ENCODE measurements at places on chromosomes 7 and 10.

DNA sequence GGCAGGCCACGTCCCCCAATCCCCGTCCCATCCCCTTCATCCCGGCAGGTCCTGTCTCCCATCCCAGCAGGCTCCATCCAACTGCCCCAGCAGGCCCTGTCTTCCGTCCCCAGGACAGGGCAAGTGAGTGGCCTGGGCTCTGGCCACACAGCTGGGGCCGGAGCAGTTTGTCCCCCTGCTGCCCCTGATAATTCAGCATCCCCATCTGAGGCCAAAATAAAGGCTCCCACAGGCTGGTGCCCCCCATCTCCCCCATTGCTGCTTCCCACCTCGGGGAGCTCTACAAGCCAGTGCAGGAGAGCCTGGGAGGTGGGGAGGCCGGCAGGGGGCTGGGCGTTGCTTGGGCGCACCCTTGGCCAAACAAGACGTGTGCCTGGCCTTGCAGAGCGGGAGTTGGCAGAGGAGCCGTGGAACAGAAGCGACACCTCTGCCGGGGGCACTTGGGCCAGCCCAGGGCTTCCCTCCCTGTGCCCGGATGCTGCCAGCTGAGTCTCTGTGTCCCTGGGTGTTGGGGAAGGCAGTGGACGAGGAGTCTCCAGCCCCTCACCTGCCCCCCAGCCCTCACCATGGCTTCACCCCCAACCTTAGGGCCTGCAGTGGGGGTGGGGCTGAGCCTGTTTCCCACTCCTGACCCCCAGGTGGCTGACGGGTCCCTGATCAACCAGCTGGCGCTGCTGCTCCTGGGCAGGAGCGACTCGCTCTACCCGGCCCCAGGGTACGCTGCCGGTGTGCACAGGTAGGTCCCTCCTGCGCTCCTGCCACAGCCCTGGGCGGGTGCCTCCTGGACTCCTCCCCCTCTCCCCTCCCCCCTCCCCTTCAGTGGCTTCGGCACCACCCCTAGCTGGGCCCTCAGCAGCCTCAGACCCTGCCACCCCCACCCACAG lies 14.0 kb downstream of the AP5Z1 start:
- no peak for DNase-seq

DNA sequence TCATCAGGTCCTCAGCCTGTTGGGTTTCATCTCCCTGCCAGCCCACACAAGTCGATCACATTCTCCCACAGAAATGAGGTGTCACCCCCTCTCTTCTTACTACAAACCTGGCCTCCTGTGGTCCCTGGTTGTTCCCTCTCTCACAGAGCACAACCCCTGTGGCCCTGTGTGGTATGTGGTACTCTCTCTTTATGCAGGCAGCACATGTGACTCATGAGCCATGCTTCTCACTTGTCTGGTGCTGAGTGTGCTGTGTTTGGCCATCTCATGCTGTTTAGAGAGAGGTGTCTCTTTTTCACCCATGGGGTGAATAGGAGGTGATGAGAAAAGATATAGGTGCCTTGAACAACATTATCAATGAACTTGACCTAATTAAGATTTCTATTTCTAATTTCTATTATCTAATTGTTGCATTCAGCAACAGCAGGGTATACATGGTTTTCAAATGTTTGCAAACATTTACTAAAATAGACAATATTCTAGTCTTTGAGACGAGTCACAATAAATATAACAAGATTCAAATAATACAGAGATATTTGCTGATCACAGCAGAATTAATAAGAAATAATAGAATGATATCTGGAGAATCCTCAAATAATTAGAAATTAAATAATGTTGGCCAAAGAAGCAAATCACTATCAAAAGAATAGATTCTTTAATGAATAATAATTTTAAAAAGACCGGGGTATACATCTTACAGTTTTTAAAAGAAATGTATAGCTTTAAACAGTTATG lies 633.8 kb upstream of the IGFBP3 start:
- DNase-seq = no peak

DNA sequence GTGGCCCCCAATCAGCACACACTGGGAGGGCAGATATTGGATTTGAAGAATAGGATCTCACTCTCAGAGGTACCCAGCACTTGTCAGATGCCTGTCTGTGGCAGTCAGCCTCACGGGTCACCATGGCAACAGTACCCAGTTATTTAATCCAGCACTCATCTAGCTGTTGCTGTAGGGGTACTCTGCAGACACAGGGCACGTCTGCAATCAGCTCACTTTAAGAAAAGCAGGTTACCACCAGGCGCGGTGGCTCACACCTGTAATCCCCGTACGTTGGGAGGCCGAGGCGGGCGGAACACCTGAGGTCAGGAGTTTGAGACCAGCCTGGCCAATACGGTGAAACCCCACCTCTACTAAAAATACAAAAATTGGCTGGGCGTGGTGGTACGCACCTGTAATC lies 11.9 kb downstream of the SFXN4 start:
- no peak for DNase-seq

DNA sequence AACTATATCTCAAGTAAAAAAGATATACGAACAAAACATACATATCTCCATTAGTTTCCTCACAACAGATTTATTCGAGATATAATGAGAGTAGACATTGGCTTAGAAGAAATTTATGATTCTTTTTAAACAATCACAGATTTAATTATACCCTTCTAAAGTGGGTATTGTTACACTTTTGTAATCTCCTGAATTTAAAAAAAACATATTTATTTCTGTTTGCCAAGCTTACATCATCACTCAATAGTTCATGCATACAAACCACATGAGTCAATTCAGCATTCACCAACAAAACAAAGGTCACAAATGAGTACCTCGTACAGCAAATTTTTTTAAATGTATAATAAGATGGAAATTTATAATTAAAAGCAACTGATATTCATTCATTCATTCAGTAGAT lies 17.6 kb downstream of the LRRN3 start:
- no peak for DNase-seq

- DNase-seq = no peak
Observed at GRCh38 chr7:45919231-45919784, 1.8 kb downstream of the IGFBP3 start.

DNA sequence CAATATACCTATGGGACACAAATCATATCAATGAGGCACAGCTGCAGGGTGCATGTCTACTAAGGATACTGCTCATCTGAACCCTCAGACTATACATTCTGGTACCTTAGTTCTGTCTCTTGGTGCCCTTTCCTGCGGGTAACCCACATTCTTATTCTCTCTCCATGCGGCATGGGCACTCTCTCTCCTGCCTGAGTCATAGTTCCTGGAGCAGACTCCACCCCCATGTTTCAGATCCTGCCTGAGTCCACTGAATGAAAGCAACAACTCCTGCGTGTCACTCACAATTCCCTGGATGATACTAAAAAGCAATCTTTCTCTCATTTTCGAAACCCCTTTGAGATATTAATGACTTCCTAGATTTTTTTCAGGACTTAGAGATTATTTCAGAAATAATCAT lies 653.1 kb upstream of the C7orf33 start:
- DNase-seq = peak; percentile 35

GRCh38 chr7:151705636-151706276 lies 171.2 kb downstream of the PRKAG2 start:
- DNase-seq = no peak

GRCh38 chr10:78802866-78803265 lies 265.9 kb upstream of the ZMIZ1 start:
- peak; percentile 24 for DNase-seq

- no peak for DNase-seq
Observed at GRCh38 chr10:93707623-93708022, 5.2 kb upstream of the FRA10AC1 start.

DNA sequence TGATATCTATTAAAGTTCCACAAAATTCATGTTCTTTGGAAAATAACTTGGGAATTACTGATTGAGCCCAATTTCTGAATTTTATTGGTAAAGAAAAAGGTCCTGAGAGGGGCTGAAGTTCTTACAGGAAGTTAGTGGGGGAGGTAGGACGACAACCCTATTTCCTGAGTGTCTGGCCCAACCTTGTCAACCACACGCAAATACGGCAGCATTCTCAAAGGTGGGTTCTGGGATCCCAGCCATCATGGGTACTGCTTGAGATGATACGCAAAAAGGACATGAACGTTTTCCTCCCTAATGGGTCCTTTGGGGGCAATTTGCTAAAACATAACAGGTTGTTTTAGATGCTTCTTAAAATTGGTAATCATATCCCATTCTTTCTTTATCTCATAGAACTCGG lies 2.7 kb upstream of the PDCD4 start:
- no peak for DNase-seq

- no peak for DNase-seq
Observed at GRCh38 chr7:33792041-33792440, 113.3 kb upstream of the BMPER start.

All from T47D (cell line).